T-cell (primary cell): ENCODE measurements at places on chromosomes 1 and 21.

- no peak for DNase-seq
These were observed 110.2 kb upstream of the L1TD1 start for GRCh38 chr1:62084310-62084890.

DNA sequence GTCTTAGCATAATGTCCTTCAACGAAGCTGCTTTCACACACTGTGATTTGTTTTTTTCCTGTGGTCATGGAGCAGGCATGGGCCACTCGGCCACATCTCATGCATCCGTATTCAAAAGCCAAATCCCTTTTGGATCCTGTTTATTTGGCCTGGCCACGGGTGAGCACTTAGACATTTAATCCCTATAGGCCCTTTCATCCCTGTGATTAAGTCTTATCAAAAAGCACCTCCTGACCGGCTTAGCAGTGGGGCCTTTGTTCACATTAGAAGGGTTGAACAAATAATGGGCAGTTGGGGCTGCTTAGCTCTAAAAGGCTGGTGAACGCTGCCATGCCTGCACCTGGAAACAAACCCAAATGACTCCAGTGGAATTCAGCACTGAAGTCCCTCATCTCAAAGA is 2.0 kb downstream of the KCNE2 start:
- no peak for DNase-seq

- DNase-seq: no peak
These were observed 34.1 kb upstream of the IL12RB2 start for GRCh38 chr1:67273591-67273990.

- DNase-seq: no peak
These were observed 15.3 kb upstream of the POU3F1 start for GRCh38 chr1:38061883-38062328.

- DNase-seq: no peak
These were observed 244.7 kb downstream of the MRPL39 start for GRCh38 chr21:25362375-25363267.

DNA sequence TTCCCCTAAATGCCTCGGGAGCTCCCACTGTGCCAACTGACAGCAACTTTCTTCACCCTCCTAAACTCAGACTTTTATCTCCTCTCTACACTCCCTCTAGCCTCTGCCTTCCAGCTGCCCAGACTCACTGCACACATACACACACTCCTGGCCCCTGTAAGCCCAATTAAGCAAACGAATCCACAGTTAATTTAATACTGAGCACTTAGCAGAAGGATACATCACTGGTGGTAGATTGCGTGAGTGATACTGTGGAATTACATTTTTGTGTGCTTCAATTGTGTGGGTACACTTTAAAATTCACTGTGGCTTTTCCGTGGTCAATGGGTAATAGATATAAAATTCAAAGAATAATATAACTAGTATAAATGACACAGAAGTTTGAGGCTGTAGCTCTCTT is 33.6 kb upstream of the GJB5 start:
- no peak for DNase-seq

DNA sequence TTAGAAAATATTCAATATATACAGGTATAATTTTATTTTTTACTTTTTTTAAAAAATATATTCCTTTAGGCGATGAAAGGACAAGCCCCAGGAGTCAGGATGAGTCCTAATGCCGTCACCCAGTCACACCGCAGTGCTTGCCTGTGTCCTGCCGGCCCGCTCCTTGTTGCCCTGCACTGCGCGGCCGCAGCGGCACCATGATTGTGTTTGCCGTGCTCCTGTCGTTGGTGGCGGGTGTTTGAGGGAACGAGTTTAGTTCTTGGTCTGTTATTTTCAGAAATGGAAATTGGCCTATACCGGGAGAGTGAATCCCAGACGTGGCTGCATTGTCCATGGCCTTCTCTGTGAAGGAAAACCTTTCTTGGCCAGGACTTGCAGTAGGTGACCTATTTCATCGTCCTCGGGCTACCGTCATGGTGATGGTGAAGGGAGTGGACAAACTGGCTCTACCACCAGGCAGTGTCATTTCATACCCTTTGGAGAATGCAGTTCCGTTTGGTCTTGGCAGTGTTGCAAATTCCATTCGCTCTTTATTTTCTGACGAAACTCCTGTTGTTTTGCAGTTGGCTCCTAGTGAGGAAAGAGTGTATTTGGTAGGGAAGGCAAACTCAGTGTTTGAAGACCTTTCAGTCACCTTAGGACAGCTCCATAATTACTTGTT is 45.9 kb upstream of the CRB1 start:
- DNase-seq: no peak

- DNase-seq: no peak
These were observed 17.9 kb downstream of the PROX1 start for GRCh38 chr1:214005708-214006107.

DNA sequence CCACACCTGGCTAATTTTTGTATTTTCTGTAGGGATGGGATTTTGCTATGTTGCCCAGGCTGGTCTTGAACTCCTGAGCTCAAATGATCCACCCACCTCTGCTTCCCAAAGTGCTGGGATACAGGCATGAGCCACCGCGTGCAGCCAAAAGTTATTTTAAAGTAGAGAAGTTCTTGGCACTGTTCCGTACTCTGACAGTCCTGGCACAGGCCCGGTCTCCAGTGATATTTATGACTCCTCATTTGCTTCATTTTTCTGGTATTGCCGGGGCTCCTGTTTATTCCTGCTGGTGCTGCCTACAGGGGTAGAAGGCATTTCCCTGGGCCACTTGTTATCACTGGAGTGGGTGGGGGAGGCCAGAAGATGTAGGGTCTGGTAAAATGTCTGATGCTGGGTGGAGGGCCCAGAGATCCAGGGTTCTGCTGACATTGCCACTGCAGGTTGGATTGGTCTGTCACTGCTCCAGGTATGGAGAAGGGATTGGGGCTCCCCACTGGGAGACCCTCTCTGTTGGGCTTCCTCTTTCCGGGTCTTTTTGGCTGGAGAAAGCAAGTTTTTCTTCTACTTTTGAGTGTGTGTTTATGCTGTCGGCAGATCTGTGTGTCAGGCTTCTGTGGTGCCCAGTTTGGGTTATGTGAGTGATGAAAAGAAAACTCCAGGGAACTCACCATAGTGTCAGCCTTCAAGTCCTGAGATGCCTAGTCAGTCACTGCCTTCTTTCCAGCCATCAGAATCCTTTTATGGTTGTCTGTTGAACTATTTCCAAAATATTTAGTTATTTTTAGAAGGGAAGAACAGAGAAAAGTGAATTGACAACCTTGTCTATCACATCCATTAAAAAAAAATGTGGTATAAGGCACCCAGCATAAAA is 4.5 kb downstream of the MROH7 start:
- no peak for DNase-seq

DNA sequence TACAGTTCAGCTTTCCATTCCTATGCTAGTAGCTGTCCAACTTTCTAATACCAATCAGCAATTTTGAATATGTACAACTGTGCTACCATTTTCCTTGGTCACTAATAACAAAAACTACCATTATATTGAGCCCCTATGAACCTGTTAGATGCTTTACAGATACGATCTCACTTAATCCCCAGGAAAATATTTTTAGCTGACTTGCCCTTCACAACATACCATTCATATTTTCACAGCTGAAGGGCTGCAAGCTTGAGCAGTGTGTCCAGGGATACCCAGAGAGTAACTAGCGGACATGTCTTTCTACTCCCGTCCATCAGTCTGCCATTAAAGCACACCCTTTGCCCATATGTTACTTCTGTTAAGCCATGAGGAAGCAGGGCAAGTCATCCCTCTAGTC is 140.5 kb downstream of the SPATA46 start:
- DNase-seq: no peak

- DNase-seq: no peak
These were observed 35.7 kb downstream of the EXOC8 start for GRCh38 chr1:231301990-231302389.

DNA sequence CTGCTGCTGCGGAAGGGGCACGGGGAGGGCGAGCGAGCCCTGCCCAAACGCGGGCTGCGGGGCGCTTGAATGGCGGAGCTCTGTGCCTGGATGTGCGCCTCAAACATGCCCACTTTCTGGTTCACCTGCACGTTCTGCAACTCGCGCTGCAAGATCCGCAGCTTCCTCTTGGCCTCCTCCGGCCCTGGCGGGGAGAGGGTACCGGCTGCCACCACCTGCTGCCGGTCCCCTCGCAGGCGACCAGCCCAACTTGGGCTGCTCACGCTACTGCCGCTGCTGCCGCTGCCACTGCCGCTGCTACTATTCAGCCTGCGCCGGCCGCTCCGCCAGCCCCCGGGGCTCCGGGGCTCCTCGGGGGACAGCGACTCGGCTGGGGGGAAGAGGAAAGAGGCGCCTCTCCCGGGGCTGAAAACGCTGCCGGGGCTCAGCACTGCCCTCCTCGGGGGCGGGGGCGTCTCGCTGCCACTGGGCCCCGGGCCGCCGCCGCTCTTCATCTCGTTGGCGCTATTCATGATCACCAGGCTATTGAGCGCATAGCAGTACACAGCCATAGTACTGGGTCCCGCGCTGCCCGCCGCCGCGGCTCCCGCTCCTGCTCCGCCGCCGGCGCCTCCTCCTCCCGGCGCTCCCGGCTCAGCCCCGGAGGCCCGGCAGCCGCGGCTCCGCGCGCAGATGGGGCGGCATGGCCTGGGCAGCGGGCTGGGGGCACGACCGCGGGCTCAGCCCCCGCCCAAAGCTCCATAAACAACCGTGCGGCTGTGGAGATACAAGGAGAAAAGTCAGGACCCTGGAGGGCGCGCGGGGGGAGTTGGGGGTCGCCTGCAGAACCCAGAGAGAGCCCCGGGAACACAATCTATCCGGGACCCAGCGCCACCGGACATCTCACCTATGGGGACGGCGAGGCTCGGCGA is 1.9 kb downstream of the ITPKB start:
- peak; percentile 52 for DNase-seq

DNA sequence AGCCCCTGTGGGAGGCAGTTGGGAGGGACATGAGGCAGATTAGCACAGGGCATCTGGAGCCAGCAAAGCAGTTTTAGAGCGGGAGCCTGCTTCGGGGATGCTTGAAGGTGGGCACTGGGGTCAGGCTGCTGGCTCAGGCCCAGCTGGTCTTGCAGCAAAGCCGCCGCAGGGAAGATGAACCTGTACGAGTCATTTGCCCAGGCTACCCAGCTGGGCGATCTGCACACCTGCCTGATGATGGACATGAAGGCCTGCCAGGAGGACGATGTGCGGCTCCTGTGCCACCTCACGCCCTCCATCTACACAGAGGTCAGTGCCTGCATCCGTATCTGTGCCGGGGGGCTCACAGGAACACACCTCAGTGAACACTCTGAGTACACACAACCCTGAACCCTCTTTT is 7.7 kb upstream of the SLC27A3 start:
- DNase-seq: no peak

DNA sequence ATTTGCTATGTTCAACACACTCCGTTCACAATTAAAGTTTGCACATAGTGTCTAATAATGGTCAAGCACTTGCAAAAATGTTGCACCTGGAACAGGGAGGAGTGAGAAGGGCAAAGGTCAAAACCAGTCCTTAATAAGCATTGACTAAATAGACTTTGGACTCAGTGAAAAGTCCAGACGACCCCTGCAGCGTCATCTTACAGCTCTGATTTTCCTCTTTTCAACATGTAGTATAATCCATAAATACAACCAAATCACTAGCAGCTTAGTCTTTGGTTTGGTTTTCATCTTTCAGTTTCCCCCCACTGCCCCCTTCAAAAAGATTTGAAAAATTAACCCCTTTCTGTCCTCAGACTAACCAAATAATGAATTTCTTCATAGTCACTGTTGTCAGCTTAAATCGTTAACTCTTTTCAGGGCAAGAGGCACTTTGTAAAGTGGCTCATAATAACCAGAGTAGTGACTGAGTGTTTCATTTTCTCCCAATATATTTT is 290.3 kb downstream of the PTPRC start:
- DNase-seq: no peak

DNA sequence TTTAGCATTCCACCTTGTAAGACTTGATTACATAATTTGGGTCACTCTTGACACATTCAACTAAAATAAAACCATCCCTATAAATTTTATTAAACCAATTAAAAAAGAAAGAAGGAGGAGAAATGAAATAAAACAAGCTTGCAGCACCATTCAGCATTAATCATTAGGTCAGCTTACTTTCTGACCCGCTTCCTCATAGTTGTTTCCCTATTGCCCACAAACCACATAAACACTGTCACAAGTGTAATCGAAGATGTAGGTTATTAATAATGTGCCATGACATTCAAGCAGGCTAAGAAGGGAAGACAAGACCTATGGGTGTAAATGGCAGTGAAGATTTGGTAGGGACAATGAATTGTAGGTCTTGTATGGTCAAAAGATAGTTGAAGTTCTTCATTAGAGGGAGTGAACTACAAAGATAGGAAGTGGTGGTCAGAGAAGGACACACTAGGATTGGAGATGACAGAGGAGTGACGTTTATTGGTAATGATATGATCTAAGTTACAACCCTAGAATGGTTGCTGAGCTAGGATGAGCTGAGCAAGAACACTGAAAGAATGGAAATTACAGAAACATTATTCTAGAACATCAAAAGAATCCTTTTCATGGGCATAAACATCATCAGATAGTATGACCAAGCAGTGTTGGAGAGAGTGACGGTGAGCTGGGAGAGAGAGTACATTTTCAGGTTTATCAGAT is 231.5 kb downstream of the KCNT2 start:
- DNase-seq: no peak

DNA sequence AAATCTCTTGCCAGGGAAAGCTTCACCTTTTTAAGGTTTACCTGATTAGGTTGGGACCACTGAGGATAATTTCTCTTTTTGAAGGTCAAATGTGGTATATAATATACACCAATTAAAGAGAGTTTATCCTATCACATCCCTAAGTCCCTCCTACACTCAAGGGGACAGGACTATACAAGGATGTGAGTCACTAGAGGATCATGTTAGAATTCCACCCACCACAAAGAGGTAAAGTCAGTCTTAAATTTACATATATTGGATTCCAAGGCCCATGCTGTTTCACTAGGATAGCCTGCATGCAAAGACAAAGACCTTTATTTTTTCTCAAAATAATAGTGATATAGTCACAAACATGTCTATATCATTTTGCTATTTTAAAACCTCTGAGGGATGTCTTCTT is 164.4 kb downstream of the GIPC2 start:
- DNase-seq: no peak

DNA sequence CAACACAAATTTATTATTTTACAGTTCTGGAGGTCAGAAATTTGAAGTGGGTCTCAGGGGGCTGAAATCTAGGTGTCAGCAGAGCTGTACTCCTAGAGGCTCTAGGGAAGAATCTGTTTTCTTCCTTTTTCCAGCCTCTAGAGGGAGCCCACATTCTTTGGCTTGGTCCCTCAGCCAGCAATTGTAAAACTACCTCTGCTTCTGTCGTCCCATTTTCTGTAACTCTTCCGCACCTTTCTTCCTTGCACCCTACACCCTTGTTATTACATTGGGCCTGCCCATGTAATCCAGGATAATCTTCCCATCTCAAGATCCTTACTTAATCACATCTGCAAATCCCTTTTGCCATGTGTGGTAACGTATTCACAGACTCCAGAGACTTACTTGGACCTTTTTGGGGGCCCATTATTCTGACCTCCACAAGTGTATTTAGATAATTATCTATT is 24.8 kb upstream of the THEM4 start:
- DNase-seq: peak; percentile 19

DNA sequence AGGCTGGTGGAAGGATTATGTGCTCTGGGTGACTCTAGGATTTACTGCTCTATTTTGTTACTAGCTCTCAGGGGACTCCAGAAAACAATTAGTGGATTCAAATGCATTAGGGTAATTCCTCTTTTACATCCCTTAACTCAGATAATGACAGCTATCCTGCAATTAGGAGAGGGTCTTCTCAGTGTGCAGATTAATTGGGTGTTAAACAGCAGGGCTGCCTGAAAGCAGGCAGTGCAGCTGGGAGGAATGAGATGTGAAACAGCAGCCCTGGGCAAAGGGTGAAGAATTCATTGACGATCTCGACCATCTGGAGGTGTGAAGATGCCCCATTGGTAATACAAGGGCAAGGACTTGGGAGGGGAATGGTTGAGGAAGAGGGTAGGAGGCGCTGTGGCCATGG is 66.1 kb downstream of the HTR6 start:
- no peak for DNase-seq
